ENCODE measurements at places on chromosomes 2 and 18. TPM values are rescaled to one million over a fixed set of nuclear protein-coding genes. Genes with fewer than 3 reads are reported as not detected.

The COL5A2 gene
- total RNA-seq, result 29.9 TPM

The SP140 gene
- total RNA-seq, result 1.1 TPM

The MERTK gene
- 12.6 TPM for total RNA-seq

The RAPGEF4 gene
- 12.9 TPM for total RNA-seq

The TMEM169 gene
- 0.27 TPM for total RNA-seq

The NEU2 gene
- total RNA-seq, result not detected

The EFR3B gene
- 8.7 TPM for total RNA-seq

The ARHGAP25 gene
- total RNA-seq, result 6.8 TPM

The PAIP2B gene
- 20.5 TPM for total RNA-seq

The TMEM182 gene
- 138 TPM for total RNA-seq

The UNC80 gene
- not detected for total RNA-seq

The NYAP2 gene
- total RNA-seq, result not detected

The C2orf78 gene
- not detected for total RNA-seq

The OSR1 gene
- 59.7 TPM for total RNA-seq

The SH3RF3 gene
- total RNA-seq, result 9.4 TPM

The VSNL1 gene
- 26.6 TPM for total RNA-seq

The CRYGD gene
- total RNA-seq, result not detected

The COL3A1 gene
- total RNA-seq, result 202 TPM

The MC4R gene
- total RNA-seq, result not detected

The RNU2-63P gene
- 2.4 TPM for total RNA-seq

The RFX8 gene
- total RNA-seq, result not detected

The GCG gene
- not detected for total RNA-seq

The BMP10 gene
- total RNA-seq, result 36.7 TPM

The SERPINB3 gene
- not detected for total RNA-seq

The CNPPD1 gene
- 46.9 TPM for total RNA-seq

The PLA2R1 gene
- 3.2 TPM for total RNA-seq

The ALPG gene
- total RNA-seq, result not detected

The CIB4 gene
- not detected for total RNA-seq

The PNO1 gene
- total RNA-seq, result 15.6 TPM

The LBX2 gene
- total RNA-seq, result 0.60 TPM

The GPR55 gene
- total RNA-seq, result not detected

The CCDC178 gene
- 0.89 TPM for total RNA-seq

The ASXL3 gene
- total RNA-seq, result 4.5 TPM

The LGALSL gene
- total RNA-seq, result 13.1 TPM

The RNF125 gene
- 3.5 TPM for total RNA-seq

The MC5R gene
- total RNA-seq, result not detected

The ABCG8 gene
- not detected for total RNA-seq

The DPYSL5 gene
- not detected for total RNA-seq

The AGXT gene
- 0.24 TPM for total RNA-seq

The CYRIA gene
- total RNA-seq, result 4.9 TPM

The ACVR1C gene
- total RNA-seq, result 10.0 TPM

The CXCR1 gene
- total RNA-seq, result 0.58 TPM

The GBX2 gene
- not detected for total RNA-seq

The ZNF804A gene
- not detected for total RNA-seq

The ELP2 gene
- total RNA-seq, result 55.7 TPM

The TLX2 gene
- total RNA-seq, result not detected

The MAT2A gene
- total RNA-seq, result 389 TPM

The PTCD3 gene
- total RNA-seq, result 124 TPM

The UGT1A10 gene
- not detected for total RNA-seq

Data from left cardiac atrium (tissue), 4 donors.